ENCODE measurements at places on chromosomes 1 and 21. TPM values are rescaled to one million over a fixed set of nuclear protein-coding genes. Genes with fewer than 3 reads are reported as not detected.

DNA sequence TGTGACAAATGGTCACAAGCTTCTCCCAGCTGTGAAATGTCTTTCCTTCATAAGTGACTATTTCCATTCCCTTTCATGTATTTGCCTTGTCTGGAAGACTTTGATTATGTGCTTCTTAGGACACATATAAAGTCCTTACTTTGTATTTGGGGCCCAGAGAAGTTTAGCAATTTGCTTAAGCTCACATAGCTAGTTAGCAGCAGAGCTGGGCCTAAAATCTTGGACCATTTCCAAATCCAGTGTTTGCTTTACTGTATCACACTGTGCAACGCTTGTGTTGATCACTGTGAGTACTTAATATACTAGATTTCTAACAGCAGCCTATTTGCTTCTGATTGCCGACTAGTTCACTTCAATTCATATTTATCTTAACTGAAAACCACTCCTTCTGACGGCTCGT, 2.2 kb upstream of the KCNA3 start:
- no peak for DNase-seq

DNA sequence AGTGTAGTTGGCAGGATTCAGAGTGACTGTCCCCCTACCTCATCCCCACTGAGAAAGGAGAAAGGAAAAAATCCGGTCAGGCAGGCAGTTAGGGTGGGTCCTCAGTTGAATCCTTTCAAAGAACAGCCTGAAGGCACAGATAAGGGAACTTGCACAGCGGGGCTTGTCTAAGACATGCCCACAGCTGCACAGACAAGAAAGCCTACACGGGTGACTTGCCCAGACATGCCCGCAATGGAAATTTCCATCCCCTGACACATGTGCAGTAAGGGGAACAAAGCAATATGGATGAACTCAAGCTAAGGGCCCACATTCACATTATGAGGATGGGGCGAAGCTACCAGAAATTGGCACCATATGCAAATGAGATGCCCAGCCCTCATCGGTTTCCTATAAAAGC, 82.5 kb downstream of the DESI2 start:
- DNase-seq: no peak

DNA sequence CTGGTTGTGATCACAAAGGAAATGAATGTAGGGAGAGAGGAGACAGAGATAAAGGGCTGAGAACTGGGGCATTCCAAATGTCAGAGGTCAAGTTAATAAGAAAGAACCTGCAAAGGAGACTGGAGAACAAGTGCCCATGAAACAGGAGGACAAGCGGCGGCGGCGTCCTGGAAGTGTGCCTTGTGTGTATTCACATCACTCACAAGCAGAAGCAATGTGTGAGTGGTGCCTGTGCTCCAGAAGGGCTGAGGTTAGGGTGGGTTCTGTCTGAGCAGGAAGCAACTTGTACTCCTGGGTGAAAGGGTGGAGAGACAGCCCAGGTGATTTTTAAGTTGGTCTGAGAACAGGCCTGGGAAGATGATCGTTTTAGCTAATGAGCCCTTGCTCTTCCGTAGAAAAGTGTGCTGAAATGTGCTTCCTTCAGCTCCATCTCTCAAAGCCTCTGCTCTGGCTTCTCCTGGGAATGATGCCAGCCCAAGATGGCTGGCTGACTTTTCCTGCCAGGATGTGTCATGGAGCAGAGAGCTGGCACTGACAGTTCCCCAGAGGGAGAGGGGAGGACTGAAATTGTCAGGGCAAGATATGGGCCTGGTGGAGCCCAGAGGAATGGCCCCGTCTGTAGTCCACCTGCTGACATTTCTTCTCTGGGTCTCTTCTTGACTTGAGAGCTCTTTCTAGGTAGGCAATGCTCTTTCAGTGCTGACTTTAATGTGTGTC, 25.1 kb upstream of the PLEKHA6 start:
- DNase-seq: no peak

DNA sequence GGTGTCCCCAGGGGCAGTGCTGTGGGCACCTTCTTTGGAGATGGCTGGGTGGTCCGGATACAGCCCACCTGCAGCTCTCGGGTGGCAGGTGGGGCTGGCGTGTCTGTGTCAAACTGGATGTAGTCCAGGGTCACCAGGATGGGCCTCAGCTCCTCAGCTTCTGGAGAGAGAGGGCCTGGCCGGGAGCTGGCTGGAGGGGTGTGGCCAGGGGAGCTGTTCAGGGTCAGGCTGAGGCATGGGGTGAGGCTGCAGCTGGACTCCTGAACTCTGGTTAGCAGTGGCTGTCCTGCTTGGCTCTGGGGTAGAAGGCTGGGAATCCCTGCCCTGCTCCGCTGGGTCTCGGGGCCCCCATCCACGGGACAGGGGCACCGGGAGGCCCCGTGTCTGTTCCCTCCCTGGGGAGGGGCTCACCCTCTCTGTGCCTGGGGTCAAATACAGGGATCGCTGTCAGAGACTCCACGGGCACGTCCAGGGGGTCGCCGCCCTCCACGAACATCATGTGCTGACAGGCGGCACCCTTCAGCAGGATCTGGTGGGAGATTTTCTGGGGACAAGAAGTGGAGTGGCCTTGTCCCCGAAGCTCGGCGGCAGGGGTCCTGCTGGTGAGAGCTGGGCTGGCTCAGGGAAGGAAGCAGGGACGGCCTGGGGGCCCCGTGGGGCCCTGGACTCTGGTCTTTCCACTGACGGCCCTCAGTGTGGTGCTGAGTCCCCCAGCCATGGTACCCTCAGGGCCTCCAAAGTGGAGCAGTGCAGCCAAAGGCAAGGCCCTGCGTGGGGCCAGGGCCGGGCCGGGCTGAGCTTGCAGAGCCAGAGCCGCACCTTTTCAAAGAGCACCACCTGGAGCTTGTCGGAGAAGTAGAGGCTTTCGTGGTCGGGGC, 4.1 kb upstream of the TMEM52 start:
- DNase-seq: no peak

DNA sequence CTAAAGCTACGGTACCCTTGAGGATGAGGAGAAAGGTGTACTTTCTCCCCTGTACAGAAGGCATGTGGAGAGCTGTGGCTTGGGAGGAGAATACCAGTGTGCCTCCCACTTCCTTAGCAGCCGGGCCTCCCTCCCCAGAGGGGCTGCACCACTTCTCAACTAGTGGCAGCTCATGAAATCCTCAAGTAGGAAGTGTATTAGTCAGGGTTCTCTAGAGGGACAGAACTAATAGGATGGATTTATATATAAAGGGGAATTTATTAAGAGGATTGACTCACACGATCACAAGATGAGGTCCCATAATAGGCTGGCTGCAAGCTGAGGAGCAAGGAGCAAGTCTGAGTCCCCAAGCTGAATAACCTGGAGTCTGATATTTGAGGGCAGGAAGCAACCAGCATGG, 53.1 kb upstream of the PPP2R5A start:
- DNase-seq: no peak

DNA sequence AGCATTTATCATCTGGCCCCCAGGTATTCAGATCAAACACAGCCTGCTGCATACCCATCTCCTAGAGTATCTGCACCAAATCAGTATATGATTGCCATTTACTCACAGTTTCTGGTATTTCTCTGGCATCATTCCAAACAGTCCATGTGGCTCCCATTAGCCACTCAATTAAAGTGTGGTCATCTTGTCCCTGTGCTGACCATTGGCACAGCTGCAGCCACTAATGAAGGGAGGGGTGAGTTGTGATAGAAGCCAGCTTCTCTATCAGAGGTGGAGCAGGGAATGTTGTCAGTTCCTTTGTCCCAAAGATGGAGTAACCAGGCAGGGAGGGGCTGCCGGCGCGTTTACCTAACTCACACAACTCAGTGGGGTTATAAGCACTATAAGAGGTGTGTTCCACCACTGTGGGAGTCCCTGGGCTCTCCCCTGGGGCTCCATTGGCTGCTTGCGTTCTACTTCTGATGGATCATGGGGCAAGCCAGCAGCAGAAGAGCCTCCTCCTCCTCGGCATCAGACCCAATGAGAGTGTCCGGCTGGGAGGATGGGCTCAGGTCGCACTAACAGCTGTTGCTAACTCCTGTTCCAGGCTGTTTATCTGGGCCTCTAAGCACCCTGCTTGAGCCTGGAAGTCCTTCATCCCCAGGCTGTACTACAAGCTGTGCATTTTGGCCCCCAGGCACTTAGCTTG, 108.6 kb downstream of the GDAP2 start:
- DNase-seq: no peak

Gene DENND4B
- 60.6 TPM for total RNA-seq

Measured in kidney (tissue), 22 donors.